ENCODE measurements at places on chromosomes 4 and X.

GRCh38 chr4:87030124-87030523 lies 95.3 kb downstream of the AFF1 start:
- no peak for DNase-seq

DNA sequence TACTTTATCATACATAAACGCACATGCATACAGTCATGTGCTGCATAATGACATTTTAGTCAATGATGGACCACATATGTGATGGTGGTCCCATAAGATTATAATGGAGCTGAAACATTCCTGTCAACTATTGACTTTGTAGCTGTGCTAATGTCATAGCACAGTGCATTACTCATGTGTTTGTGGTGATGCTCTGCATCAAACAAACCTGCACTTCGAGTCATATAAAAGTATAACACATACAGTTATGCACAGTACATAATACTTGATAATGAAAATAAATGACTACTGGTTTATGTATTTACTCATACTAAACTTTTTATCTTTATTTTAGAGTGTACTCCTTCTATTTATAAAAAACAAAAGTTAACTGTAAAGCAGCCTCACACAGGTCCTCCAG lies 60.5 kb upstream of the MCUB start:
- DNase-seq: no peak

DNA sequence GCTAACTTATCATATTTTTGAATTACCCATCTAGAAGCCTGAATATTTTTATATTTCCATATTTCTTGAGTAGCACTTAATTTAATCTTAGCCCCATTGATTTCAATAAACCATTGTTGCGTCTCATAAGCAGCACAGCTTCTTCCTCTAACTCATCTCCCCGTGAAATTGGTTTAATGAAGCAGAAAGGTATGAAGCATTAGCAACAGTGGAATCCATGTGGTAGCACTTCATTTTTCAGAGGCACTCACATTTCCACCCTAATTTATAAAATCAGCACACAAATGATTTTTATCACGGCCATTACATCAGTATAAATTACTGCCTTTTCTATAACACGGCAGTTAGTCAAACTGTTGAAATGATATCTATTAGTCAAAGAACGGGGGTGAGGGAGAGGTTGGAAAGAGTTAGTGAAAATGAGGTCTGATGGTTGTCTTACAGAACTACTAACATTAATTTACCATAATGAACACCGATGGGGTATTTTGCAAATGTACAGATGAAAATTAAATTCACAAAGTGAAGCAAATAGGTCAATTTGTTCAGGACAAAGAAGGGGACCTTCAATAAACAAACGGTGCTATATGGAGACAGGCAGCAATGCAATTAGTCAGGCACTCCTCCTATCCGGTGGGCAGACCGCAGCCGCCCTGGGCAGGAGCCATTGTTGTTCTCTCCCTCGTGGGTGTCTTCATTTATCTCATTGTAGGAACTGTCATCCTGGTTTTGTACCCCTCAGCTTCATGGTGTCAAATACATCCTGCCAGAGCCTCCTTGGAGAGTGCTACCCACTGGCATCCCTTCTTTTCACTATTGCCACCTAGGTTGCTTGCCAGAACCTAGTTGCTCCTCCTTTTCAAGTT lies 205.7 kb downstream of the SOX3 start:
- DNase-seq: no peak

GRCh38 chr4:80990851-80991250 lies 39.7 kb upstream of the BMP3 start:
- DNase-seq: no peak

DNA sequence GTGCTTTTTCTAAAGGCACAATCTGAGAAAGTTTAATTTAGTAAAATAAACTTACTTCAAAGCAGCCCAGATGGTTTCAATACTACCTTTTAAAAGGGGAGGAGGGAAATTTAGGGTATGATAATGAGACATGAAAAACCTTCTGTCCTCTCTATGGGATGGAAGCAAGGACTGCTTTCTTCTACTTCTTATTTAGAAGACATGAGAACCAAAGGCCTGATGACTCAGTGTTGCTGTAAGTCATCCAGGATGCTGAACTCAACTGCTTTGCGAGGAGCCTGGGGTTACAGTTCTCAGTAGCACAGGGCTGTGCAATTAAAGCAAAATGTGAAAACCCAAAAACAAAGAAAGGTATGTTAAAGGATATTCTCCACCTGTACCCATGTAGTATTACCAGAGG lies 140.8 kb upstream of the EDNRA start:
- no peak for DNase-seq

DNA sequence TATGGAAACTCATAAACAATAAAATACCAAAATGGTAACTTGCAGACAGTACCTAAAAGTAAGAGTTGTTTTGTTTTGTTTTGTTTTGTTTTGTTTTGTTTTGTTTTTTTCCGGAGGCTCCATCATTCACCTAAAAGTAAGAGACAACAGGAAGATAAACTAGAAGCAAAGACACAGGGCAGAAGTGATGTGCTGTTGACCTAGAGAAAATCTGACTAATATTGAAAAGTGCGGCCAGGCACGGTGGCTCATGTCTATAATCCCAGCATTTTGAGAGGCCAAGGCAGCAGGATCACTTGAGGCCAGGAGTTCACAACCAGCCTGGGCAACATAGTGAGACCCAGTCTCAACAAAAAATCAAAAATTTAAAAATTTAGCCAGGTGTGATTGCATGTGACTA lies 5.6 kb upstream of the CENPC start:
- DNase-seq: no peak

DNA sequence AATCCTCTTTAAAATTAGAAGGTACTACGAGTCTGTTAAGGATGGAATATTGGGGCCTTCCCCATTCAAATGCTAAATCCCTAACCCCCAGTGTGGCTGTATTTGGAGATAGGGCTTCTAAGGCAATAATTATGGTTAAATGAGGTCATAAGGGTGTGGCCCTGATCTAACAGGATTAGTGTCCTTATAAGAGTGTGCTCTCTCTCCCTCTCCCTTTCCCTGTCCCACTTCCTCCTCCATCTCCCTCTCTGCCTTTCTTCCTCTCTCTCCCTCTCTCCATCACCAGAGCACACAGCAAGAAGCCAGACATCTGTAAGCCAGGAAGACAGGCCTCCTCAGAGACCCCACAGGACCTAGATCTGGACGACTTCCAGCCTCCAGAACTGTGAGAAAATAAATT lies 116.9 kb downstream of the COL25A1 start:
- no peak for DNase-seq

GRCh38 chrX:149720021-149720689 lies 8.3 kb downstream of the MAGEA11 start:
- no peak for DNase-seq
